ENCODE measurements at places on chromosomes 16 and 17. TPM values are rescaled to one million over a fixed set of nuclear protein-coding genes. Genes with fewer than 3 reads are reported as not detected.

The EVI2A gene
- total RNA-seq, result 0.22 TPM

The HASPIN gene
- total RNA-seq, result 11.8 TPM

The NME4 gene
- total RNA-seq, result 166 TPM

The ZG16B gene
- not detected for total RNA-seq

The CACNB1 gene
- 12.3 TPM for total RNA-seq

The BRICD5 gene
- 8.4 TPM for total RNA-seq

The NEK8 gene
- total RNA-seq, result 3.0 TPM

The NQO1 gene
- 301 TPM for total RNA-seq

The CCDC182 gene
- total RNA-seq, result not detected
